ENCODE measurements at places on chromosomes 16 and 17.

- peak; percentile 11 for DNase-seq
Measured at GRCh38 chr16:17211797-17212196, 259.0 kb downstream of the XYLT1 start.

GRCh38 chr16:1265090-1265630, 9.3 kb downstream of the TPSD1 start:
- DNase-seq: no peak

- DNase-seq: no peak
Measured at GRCh38 chr16:17162560-17162959, 308.2 kb downstream of the XYLT1 start.

GRCh38 chr16:53515259-53515658, 12.2 kb upstream of the AKTIP start:
- DNase-seq: no peak

DNA sequence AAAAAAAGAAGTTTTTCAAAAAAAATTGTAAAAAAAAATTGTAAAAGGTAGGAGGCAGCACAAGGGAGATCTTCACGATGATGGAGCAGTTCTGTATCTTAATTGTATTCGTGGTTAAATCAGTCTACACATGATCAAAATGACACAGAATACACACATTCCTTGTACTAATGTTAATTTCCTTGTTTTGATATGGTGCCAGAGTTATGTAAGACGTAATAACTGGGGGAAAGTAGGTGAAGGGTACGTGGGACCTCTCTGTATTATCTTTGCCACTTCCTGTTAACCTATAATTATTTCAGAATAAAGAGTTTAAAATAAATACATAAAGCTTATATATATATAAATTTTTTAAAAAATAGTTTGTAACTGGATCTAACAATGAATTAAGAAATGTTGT, 36.8 kb downstream of the HELZ start:
- no peak for DNase-seq
